ENCODE measurements at places on chromosomes 11 and 22.
A peak's percentile ranks its signal among the peaks of the same experiment; 100 is the strongest.

DNA sequence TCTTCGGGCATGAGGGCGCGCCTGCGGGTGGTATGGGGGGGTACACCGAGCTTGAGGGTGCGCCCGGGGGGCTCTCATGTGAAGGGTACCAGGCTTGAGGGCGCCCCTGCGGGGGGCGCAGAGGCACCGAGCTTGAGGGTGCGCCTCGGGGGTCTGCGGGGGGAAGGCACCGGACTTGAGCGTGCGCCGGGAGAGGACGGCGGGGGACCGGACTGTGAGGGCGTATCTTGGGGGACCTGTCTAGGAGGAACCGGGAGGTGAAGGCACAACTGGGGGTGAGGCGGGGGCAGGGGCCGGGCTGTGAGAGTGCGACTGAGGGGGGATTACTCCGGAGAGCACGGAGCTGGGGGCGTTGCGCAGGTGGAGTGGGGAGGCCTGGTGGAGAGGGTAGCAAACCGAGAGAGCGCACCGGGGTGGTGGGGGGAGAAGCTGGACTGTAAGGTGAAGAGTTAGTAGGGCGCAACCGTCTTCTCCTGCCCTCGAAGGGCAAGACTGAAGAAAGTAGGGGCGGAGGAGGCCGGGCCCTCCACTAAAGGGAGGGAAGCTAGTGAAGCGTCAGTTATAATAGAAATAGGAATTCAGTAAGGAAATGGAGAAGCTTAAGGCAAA is 1.1 kb upstream of the DDX6 start:
- DNase-seq: no peak

- DNase-seq: no peak
Measured at GRCh38 chr11:70656252-70656651, 257.9 kb downstream of the CTTN start.

DNA sequence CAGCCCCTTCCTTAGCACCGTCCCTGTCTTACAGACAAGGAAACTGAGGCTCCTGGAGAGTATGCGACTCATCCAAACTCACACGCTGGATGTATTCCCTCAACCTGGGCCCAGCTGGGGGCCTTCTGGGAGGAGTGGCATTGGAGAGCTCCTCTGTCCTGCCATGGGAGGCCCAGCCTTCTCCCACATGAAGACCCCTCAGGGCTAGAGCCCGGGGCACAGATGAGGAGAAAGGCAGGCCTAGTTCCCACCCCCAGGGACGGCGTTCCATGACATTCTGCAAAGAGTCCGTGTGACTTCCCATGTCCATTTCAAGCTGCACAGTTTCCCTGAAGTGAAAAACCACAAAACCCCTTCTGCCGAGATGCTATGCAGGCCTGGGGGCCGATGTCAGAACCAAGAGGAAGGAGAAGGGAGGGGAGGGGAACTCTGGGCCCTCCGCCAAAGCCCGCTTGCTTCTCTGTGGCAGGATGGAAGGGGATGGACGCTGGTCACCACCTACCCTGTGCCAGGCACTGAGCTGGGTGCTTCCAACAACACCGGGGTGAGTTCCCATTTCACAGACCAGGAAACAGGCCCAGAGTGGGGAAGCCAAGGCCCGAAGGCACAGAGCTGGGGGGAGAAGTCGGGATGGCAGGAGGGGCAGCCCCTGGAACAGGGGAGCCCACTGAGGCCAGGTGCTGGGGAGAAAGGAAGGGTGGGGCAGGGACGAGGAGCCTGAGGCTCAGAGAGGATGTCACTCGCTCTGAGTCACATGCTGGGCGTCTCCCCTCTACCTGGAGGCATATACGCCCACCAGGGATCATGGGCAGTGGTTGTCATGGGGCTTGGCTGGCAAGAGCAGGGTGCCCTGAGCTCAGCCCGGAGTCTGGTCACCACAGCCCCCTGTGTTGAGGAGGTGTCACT is 15.7 kb downstream of the RAC2 start:
- DNase-seq: no peak

- no peak for DNase-seq
Measured at GRCh38 chr11:125675196-125675595, 5.5 kb downstream of the ACRV1 start.

DNA sequence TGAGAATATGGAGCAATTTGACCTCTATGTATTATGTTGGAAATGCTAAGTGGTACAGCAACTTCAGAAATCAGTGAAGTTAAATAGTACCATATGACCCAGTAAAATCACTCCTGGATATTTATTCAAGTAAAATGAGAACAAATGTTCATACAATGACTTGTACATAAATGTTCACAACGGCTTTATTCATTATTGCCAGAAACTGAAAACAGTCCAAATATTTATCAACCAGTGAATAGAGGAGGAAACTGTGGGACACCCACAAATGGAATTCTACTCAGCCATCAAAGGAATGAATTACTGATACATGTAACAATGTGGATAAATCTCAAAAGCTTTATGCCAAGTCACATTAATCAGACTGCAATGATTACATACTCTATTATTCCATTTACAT is 416.3 kb downstream of the AASDHPPT start:
- no peak for DNase-seq

- DNase-seq: no peak
Measured at GRCh38 chr11:33195462-33196173, 34.3 kb upstream of the CSTF3 start.

DNA sequence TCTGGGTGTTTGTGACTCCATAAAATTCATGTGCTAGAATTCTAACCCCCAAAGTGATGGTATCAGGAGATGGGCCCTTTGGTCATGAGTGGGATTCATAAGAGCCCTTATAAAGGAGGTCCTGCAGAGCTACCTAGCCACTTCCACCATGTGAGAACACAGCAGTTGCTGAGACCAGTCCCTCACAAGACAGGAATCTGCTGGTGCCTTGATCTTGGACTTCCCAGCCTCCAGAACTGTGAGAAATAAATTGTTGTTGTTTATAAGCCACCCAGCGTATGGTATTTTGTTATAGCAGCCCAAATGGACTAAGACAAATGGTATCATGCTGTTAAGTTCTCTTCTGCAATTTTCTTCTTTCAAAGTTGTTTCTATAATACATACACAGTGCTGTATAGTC is 1.5 kb upstream of the PLAAT5 start:
- no peak for DNase-seq

- no peak for DNase-seq
Measured at GRCh38 chr11:87616511-87616910, 558.7 kb downstream of the RAB38 start.

DNA sequence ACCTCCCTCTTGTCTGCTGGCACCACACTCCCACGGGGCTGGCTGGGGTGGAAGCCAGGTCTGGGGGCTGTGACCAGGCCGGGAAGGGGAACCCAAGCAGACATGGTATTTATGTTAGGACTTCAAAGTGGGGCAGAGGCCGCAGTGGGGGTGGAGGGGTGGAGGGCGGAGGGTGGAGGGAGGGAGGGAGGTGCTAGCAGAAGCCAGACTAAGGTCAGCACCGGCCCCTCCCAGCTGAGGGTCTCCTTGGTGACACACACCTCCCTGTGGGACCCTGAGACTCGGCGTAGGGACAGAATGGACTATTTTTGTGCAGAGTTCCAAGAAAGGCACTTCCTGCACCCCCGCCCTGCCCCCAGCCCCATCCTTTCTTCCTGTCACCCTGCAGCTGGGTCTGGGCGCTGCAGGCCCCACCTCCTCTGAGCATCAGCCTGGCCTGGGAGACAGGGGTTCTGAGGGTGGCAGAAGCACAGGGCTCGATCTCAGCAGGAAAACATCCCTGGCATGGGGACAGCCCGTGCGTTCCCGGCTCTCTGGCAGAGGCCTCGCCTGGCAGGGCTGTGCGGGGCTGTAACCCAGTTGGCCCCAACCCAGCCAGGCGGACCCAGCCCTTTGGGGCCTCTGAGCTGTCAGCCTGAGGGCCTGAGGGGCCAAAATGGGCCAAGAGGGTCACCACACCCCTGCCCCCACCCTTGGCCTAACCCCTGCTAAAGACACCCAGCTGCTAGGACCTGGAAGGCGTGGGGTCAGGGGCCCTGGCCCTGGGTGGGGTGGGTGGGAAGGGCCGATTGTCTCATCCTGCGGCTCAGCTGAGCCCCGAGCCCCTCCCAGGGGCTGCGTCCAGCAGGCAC is 9.6 kb upstream of the CD248 start:
- DNase-seq: no peak

GRCh38 chr11:63738720-63739360 is 29.7 kb downstream of the ZFTA start:
- peak; percentile 62 for DNase-seq

- peak; percentile 79 for DNase-seq
Measured at GRCh38 chr22:27668828-27669797, 132.4 kb downstream of the MN1 start.

GRCh38 chr11:62984451-62984991 is at the start of gene SLC22A6:
Gene SLC22A6 (minus strand): TSS chr11:62984967. CDS start chr11:62984690, 277 bp downstream.
- no peak for DNase-seq

- DNase-seq: no peak
Measured at GRCh38 chr11:46615756-46616155, 1.3 kb downstream of the HARBI1 start.

Measured in HS-27A (cell line).